ENCODE measurements at places on chromosomes 2 and 18. TPM values are rescaled to one million over a fixed set of nuclear protein-coding genes. Genes with fewer than 3 reads are reported as not detected.

GRCh38 chr2:20115902-20116301 lies 64.5 kb upstream of the LAPTM4A start:
- no peaks in the 10 kb centered on the region for H3K4me1 ChIP-seq
- H3K27me3 ChIP-seq = peaks cover 2% of the 10 kb centered on the region
- DNase-seq = no peak

DNA sequence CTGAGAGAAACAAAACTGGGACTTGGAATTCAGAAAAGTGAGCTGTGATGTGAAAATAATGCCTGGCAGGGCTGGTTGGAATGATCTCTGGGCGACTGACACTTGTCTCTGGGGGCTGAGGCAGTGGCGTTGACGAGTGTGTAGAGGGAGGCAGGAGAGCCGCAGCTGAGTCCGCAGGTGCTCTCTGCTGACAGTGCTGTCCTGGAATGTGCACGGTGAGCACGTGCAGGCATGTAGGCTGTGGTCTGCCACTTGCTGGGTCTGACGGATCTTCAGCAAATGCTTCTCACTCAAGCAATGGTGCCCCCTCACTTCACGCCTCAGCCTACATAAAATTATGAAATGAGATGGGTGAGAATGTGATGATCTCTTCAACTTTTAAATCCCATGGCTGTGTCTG lies 38.5 kb upstream of the ATP9B start:
- H3K27ac ChIP-seq = no peak overlapping the region
- no peak overlapping the region for H3K4me3 ChIP-seq
- no peaks in the 10 kb centered on the region for H3K4me1 ChIP-seq

DNA sequence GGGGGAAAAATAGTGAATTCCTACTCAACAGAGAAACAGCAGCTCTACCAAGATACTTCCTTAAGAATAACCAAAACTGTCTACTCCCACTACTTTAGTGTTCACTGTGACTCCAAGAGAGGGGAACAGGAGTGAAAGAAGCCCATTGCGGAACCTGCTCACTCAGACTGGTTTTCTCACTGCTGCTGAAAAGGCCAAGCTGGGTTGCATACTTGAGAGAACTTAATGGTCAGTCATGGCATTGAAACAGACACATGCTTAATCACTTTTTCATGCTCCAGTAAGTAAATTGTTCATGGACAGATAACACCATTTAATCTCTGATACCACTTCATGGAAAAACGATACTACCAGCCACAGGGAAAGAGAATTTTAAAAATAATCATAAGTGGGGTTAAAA lies 35.7 kb upstream of the SLC8A1 start:
- no peaks in the 10 kb centered on the region for H3K27me3 ChIP-seq
- no peak overlapping the region for H3K4me3 ChIP-seq
- DNase-seq = no peak
- no peaks in the 10 kb centered on the region for H3K36me3 ChIP-seq
- no peak overlapping the region for H3K27ac ChIP-seq

GRCh38 chr2:205704127-205704741 lies 21.9 kb downstream of the NRP2 start:
- H3K27me3 ChIP-seq = peaks cover 2% of the 10 kb centered on the region
- no peak overlapping the region for H3K4me3 ChIP-seq
- peaks cover 33% of the 10 kb centered on the region for H3K4me1 ChIP-seq
- H3K36me3 ChIP-seq = no peaks in the 10 kb centered on the region

GRCh38 chr2:71568103-71568502 lies 114.7 kb downstream of the DYSF start:
- no peak overlapping the region for H3K4me3 ChIP-seq
- H3K27ac ChIP-seq = no peak overlapping the region
- no peaks in the 10 kb centered on the region for H3K36me3 ChIP-seq
- no peak for DNase-seq
- no peaks in the 10 kb centered on the region for H3K4me1 ChIP-seq
- peaks cover 1% of the 10 kb centered on the region for H3K27me3 ChIP-seq

DNA sequence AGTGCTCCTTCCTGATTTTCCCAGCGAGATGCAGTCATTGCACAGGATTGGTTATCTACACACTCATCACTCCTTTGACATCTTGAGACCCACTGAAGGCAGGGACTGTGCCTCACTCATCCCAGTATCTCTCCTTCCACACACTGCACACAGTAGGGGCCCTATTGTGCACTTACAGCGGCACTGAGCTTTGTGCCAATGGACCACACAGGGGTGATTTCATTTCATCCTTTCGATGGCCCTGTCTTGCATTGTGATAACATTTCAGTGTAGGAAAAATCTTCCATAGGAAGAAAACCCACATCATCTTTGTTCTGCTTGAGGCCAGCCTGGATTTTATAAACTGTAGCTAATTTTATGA lies 11.0 kb upstream of the LRRFIP1 start:
- H3K4me1 ChIP-seq = peaks cover 37% of the 10 kb centered on the region
- no peak overlapping the region for H3K27ac ChIP-seq
- no peaks in the 10 kb centered on the region for H3K27me3 ChIP-seq
- H3K36me3 ChIP-seq = no peaks in the 10 kb centered on the region

GRCh38 chr18:13551841-13552733 lies 174.3 kb downstream of the FAM210A start:
- DNase-seq = no peak
- H3K27me3 ChIP-seq = no peaks in the 10 kb centered on the region
- H3K36me3 ChIP-seq = peaks cover 7% of the 10 kb centered on the region
- H3K27ac ChIP-seq = no peak overlapping the region

DNA sequence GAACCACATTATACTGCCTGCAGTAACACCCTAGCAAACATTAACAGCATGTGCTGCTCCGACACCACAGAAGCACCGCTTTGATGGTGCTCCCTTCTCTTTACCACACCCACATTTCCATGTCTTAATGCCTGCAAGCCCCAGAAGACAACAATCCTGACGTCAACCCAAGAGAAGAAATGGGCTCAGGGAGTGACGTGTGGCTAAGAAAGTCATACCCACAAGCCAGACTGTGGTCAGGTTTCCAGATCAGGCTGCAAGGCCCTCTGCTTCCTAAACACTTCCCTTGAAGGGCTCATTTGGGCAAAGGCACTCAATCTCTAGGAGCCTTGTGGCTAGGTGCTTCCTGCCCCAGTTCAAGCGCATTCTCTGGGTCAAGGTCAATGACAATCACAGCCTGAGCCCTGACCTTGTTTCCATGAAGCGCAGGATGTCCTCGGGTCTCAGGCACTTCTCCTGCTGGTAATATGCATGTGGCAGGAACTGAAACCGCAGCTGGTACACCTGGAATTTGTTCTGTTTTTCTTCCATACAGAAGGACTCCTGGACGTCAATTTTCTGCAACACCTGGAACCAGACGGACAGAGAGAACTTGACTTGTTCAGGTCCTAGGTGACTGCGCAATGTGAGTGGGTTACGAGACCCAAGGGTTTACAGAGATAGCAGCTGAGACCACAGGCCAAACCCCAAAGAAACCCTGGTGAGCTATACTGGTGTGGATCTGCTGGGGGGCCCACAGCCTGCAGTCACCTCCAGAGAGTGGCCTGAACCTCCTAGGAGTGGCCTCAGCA lies 67.2 kb downstream of the POLR1A start:
- H3K4me1 ChIP-seq = peaks cover 86% of the 10 kb centered on the region
- H3K4me3 ChIP-seq = peak overlapping the region; percentile 36
- no peaks in the 10 kb centered on the region for H3K27me3 ChIP-seq
- peak; percentile 83 for DNase-seq

GRCh38 chr2:204533629-204534370 lies 11.5 kb upstream of the PARD3B start:
- no peaks in the 10 kb centered on the region for H3K4me1 ChIP-seq
- H3K4me3 ChIP-seq = no peak overlapping the region
- H3K36me3 ChIP-seq = no peaks in the 10 kb centered on the region
- no peak for DNase-seq

- no peaks in the 10 kb centered on the region for H3K36me3 ChIP-seq
- H3K27ac ChIP-seq = no peak overlapping the region
- DNase-seq = no peak
- no peaks in the 10 kb centered on the region for H3K27me3 ChIP-seq
Measured at GRCh38 chr18:7735196-7735595, 168.1 kb downstream of the PTPRM start.

- no peak overlapping the region for H3K27ac ChIP-seq
- H3K4me1 ChIP-seq = peaks cover 16% of the 10 kb centered on the region
- no peaks in the 10 kb centered on the region for H3K36me3 ChIP-seq
- H3K4me3 ChIP-seq = no peak overlapping the region
Measured at GRCh38 chr2:172643142-172643541, 87.3 kb downstream of the PDK1 start.

- H3K4me3 ChIP-seq = no peak overlapping the region
- H3K27ac ChIP-seq = no peak overlapping the region
- peaks cover 25% of the 10 kb centered on the region for H3K4me1 ChIP-seq
- no peak for DNase-seq
Measured at GRCh38 chr2:46200861-46201605, 96.2 kb upstream of the EPAS1 start.

- no peak for DNase-seq
- no peak overlapping the region for H3K4me3 ChIP-seq
- no peaks in the 10 kb centered on the region for H3K36me3 ChIP-seq
Measured at GRCh38 chr18:77970814-77971213, 721.2 kb downstream of the GALR1 start.

- peaks cover 4% of the 10 kb centered on the region for H3K36me3 ChIP-seq
- no peak for DNase-seq
- H3K4me3 ChIP-seq = no peak overlapping the region
- no peaks in the 10 kb centered on the region for H3K27me3 ChIP-seq
- H3K4me1 ChIP-seq = peaks cover 8% of the 10 kb centered on the region
Measured at GRCh38 chr2:98419977-98420725, 24.5 kb upstream of the INPP4A start.

DNA sequence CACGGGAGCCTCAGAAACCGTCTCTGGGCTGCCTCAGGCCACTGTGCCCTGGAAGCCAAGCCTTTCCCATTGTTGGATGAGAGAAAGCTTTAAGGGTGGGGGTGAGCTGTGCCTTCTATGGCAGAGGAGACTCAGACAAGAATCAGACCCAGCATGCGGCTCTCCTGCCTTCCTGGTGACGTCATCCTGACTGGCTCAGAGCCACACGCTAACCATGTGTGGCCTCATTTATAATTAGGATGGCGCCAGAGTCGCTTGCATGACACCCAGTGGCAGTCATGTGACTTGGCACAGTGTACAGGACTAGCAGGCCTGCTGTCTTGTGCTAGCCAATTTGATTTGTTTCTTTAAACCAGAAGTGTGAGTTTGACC lies 99.1 kb downstream of the SH3BP4 start:
- H3K27me3 ChIP-seq = peaks cover 8% of the 10 kb centered on the region
- DNase-seq = peak; percentile 22
- no peak overlapping the region for H3K27ac ChIP-seq
- H3K36me3 ChIP-seq = no peaks in the 10 kb centered on the region

GRCh38 chr18:64116571-64117175 lies 32.2 kb downstream of the LINC00305 start:
- no peak overlapping the region for H3K4me3 ChIP-seq
- H3K4me1 ChIP-seq = no peaks in the 10 kb centered on the region
- H3K36me3 ChIP-seq = no peaks in the 10 kb centered on the region
- H3K27me3 ChIP-seq = peaks cover 2% of the 10 kb centered on the region

DNA sequence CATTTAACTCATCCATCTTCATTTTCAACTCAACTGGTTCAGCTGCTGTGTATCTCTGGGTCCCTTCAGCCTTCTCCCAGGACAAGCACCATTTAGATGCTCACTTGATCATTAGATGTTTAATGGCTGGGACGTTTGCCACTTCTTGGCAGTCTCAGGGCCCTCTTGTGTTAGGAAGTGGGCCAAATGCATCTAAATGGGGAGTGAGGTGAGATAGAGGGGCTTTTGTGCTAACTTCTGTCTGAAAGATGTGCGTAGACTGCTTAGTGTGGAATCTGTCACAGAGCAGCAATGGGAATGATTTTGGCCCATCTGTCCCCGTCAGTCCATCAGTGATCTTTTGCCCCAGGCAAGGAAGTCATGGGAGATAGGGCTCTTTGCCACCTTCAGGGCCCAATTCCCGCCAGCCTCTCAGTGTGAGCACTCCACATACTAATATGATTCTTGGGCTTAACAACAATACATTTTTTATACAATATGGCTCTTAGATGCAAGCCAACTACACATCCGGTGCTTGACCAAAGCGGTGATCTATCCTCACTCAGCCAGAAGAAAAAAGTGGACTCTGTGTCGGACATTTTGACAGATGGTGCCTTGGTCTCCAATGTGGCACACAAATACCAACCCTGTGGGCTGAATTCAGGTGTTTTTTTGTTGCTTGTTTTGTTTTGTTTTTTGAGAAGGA lies 95.7 kb upstream of the EPC2 start:
- H3K27me3 ChIP-seq = no peaks in the 10 kb centered on the region
- peaks cover 26% of the 10 kb centered on the region for H3K4me1 ChIP-seq
- DNase-seq = no peak
- no peak overlapping the region for H3K27ac ChIP-seq
- H3K4me3 ChIP-seq = no peak overlapping the region

- no peaks in the 10 kb centered on the region for H3K4me1 ChIP-seq
- H3K4me3 ChIP-seq = no peak overlapping the region
- no peak for DNase-seq
- no peaks in the 10 kb centered on the region for H3K27me3 ChIP-seq
Measured at GRCh38 chr2:82913566-82913965, 1545.5 kb downstream of the SUCLG1 start.

The ZEB2 gene
- 7.5 TPM for total RNA-seq

The CACNB4 gene
- 0.37 TPM for total RNA-seq

The SLC16A14 gene
- 2.2 TPM for total RNA-seq

The NEU2 gene
- total RNA-seq = not detected

The PLGLB1 gene
- 1.3 TPM for total RNA-seq

The ADAM23 gene
- total RNA-seq = 1.3 TPM

The CAVIN2 gene
- total RNA-seq = not detected

The EML6 gene
- total RNA-seq = 0.16 TPM

The TWIST2 gene
- not detected for total RNA-seq

The KIF5C gene
- total RNA-seq = 14.1 TPM

The FBXO15 gene
- total RNA-seq = 1.6 TPM

The SEH1L gene
- 107 TPM for total RNA-seq

The ATP5MC3 gene
- 386 TPM for total RNA-seq

The CYBRD1 gene
- total RNA-seq = 0.74 TPM

The GAL3ST2 gene
- total RNA-seq = 0.94 TPM

The FSHR gene
- total RNA-seq = not detected

The SEPTIN10 gene
- total RNA-seq = 6.3 TPM

The LDLRAD4 gene
- total RNA-seq = 32.2 TPM

The IRS1 gene
- 3.3 TPM for total RNA-seq

The TFPI gene
- total RNA-seq = 0.21 TPM

The IL37 gene
- total RNA-seq = not detected

Data from activated CD4-positive, alpha-beta T cell treated with anti-CD3 and anti-CD28 coated beads for 36 hours (primary cell).